Smooth muscle cell of the brain vasculature (primary cell): ENCODE measurements at places on chromosomes 12 and 14.
A peak's percentile ranks its signal among the peaks of the same experiment; 100 is the strongest.

DNA sequence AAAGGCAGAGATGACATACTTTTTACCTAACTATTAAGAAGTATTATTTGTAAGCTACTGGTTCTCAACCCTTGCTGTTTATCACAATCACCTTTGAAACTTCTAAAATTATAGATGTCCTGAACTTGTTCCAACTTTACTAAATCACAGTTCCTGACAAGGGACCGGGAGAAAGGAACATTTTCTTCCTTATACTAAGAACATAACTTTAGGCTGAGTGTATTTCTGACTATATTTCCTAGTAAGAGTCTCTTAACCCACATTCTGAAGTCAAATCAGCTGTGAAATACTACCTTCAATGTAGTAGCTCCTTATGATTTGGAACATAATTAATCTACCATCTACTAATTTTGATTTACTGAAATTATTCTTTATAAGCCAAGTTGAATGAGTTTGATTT, 80.2 kb downstream of the BAZ1A start:
- no peak for DNase-seq

- no peak for DNase-seq
Measured at GRCh38 chr14:106044949-106045596, 518.7 kb downstream of the TMEM121 start.

GRCh38 chr12:106287364-106287763, 15.2 kb upstream of the TCP11L2 start:
- no peak for DNase-seq

DNA sequence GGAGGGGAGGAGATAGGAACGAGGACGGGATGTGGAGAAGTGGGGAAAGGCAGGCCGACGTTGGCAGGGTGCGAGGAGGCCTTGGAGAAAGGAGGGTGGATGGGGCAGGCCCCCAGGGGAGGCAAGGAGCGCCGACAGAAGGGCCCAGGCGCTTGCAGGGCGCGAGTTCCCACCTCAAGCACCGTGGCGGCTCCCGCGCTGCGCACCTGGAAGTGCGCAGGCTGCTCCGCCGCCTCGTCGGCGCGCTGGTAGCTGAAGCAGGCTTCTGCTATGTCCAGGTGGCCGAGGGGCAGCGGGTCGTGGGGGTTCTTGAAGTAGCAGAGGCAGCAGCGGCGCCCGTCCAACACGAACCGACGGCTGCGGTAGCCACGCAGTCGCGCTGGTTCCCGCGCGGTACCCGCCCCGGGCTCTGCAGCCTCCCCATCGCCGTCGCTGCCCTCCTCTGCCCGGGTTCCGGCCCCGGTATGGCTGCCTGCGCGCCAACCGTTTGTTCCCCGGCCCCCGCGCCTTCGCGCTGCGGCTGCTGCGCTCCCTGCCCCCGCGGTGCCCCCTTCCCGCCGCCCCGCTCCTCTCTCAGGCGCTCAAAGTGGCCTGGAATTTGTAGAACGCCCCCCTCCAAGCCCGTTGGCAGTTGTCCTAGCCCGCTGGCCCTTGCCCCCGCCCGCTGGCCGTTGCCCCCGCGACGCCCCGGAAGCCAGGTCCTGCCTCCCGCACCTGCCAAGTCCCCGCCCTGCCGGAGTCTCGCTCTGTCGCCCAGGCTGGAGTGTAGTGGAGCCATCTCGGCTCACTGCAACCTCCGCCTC, 1.1 kb upstream of the ACTR6 start:
- DNase-seq, result no peak

- no peak for DNase-seq
Measured at GRCh38 chr14:92866181-92866752, 56.7 kb upstream of the CHGA start.

GRCh38 chr12:48917857-48918537, 7.3 kb downstream of the FKBP11 start:
- DNase-seq, result no peak

- no peak for DNase-seq
Measured at GRCh38 chr12:90645181-90645580, 309.8 kb downstream of the CCER1 start.

DNA sequence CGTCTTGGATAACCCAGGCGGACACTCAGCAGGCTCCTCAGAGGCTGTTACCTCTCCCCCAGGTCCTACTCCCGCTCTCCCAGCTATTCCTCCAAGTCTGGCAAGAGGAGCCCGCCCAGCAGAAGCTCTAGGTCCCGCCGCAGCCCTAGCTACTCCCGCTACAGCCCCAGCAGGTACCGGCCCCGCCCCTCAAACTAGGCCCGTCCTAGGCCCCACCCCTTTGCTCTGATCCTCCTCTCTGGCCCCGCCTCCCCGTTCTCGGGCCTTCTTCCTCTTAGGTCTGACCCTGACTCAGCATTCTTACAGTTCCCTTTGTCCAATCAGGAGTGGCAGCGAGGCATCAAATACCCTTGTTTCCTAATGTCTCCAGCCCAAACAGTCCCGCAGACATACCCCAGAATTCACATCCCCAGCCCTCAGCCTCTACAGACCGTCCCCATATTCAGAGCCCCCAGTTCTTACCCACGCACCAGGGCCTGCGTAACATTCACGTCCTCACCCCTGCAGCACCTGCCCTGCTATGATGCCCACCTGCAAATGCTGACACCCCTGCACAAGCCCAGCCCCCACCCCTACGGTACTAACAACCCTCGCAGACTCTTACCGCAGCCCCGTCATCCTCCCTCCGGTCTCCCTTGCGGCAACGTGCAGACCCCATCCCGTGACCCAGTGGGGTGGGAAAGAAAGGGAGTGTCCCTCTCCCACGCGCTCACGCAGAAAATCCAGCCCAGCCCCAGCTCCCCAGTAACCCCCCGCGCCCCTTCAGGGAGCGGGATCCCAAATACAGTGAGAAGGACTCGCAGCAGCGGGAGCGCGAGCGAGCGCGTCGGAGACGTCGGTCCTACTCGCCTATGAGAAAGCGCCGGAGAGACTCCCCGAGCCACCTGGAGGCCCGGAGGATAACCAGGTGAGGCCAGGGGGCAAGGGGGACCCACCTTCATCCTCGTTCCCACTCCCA, 25.0 kb upstream of the HSPB8 start:
- DNase-seq, result no peak

- no peak for DNase-seq
Measured at GRCh38 chr14:49989966-49990365, 97.1 kb downstream of the ARF6 start.

DNA sequence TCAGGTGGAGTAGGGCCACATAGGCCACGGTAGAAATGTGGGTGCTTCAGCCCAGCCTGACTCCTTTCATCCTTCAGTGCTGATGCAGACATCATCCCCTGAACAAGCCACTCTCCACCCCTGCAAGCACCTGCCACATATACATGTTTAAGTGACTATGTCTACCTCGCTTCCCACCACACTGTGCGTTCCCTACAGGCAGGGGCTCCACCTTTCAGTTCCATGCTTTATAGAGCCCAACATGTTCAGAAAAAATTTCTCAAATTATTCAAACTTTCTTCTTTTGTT, 11.6 kb downstream of the SLC7A7 start:
- DNase-seq, result no peak

DNA sequence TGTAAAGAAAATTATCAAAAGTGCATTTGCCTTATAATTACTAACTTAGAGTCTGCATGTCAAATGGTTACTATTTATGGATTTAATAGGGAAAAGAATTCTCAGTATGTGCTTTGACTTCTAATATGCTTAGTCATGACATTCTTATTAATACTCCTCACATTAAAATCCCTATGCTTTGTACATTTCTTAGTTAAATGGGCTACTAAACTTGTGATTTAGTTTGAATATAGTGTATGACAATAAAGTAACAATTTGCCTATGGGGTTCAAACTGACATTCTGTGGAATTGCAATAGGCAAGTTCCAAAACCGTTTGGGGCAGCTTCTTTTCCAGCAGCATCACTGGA, 361.9 kb upstream of the TMTC1 start:
- no peak for DNase-seq

DNA sequence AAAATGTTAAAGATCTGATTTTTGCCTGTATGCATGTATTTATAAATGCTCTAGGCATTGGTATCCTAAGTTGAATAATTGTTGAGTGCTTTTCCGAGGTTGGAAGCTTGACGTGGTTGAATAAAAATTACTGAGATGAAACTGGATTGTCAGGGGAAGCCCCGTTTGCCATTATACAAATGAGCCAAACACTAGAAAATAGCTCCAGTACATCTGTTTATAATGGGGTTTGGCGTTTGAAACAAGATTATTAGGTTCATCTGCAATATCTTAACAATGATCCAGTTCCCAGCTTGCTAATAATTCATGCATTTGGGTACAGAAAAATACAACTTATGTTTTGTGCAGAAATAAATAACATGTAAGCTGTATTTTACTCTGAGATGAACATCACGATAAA, 789.6 kb downstream of the GALC start:
- DNase-seq, result no peak

DNA sequence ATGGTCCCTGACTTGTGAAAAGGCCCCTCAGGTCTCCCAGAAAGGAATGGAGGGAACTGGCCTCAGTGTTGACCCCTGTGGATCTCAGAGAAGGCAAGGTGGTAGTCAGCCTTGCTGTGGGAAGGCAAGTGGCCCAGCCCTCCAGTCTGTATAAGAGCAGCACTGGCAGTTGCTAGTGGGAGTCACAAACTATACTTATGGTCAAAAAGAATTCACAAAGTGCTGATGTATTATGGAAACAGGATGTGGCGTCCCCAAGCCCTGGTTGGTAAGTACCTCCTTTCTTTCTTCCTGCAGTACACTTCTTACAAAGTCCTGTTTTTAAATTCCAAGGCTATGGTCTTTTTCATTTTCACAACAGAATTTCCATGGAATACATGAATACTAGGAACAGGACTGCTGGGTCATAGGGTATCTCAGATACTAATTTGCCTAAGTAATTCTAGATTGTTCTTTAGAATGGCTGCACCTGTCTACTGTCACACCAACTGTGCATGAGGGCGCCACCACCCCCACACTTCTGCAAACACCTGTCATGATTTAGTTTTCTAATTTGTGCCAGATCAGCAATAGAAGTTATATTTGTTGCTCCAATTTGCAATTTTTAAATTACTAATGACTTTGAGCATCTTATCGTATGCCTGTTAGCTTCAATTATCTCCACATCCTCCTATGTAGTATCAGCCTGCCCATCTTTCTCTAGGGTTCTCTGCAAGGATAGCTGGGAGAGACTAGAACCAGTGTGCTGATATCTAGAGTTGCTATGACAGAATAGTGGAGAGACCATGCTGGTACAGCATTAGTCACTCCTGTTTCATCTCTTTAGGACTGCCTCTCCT, 40.7 kb upstream of the TMEM263 start:
- DNase-seq, result no peak

GRCh38 chr12:92650228-92650822, 52.5 kb upstream of the PLEKHG7 start:
- no peak for DNase-seq

DNA sequence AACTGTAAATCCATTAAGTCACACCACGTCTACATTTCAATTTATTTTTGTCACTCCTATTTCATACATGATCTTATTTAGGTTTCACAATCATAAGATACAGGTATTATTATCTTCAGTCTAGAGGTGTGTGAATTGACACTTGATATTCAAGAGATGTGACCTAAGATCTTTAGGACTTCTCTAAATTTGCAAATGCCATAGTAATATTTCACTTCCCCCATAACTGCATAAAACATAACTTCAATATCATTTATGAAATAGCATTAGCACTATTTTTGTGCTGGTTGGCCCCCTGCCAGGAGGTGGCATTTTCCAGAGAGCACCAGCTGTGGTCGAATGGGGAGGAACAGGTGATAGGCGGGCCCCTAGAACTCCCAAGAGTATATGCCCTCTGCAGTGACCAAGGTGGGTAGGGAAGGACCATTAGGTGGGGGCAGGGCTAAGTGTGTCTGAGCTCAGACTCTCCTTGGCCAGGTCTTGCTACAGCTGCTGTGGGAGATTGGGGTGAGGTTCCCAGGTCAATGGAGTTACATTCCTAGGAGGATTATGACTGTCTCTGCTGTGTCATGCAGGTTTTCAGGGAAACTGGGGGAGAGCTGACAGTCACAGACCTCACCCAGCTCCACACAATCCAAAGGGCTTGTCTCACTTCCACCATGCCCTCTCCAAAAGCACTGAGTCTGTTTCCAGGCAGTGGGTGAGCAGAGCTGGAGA, 49.2 kb upstream of the ERGIC2 start:
- no peak for DNase-seq

- DNase-seq, result peak; percentile 4
Measured at GRCh38 chr12:82326905-82327503, 31.2 kb downstream of the CCDC59 start.

DNA sequence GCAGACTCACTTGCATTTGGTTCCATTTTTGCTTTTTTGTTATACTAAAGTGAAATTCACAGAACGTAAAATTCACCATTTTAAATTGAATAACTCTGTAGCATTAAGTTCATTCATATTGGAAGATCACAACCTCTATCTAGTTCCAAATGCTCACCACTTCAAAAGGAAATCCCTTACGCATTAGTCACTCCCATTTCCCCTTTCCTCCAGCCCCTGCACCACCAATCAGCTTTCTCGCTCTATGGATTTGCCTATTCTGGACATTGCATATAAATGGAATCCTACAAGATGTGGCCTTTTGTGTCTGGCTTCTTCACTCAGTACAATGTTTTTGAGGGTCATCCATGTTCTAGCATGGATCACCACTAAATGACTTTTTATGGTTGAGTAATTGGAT, 294.5 kb downstream of the KSR2 start:
- DNase-seq, result no peak

DNA sequence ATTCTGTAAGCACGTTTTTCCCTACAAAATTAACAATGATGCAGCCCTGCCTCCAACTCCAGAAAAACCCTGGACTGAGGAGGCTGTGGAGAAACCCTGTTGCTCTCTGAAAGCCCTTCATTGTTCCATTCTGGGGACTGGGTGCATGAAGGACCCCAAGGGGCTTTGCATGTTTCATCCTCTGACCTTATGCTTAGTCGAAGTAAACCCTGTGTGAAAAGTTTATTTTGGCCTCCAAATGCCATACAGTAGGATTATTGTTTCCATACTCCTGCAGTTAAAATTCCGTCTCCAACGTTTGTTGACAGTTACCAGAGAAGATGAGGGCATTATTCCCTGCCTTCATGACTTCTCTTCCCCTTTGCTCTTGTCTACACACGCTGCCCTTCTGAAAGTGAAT, 46.0 kb downstream of the CKB start:
- no peak for DNase-seq
